ENCODE measurements at places on chromosomes 6 and 20.
A peak's percentile ranks its signal among the peaks of the same experiment; 100 is the strongest.

DNA sequence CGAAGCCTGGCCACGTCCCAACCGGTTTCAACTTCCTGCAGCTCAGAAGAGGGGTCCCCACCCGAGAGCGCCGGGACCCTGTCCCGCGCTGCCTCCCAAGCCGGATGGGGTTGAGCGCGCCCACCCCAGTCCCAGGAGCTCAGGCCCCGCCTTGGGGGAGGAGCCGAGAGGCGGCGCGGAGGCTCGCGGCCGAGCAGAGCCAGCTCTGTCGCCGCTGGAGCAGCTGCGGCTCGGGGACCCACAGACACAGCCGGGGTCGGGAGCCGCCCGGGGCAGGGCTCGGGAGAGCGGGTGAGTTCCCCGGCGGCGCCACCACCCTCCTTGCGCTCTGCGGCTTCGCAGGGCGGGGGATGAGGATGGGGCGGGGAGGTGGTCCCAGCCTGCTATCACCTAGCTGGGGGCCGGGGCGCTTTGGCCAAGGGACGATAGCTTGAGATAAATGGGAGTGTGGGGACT is at the start of gene PPP1R16B:
PPP1R16B (plus strand) TSS at position 196 of the 456 bp plus-strand sequence. CDS start 30,229 bp downstream, outside the sequence.
- DNase-seq = peak; percentile 38

- peak; percentile 25 for DNase-seq
These were observed 140.5 kb upstream of the ATXN1 start for GRCh38 chr6:16901782-16902181.

- DNase-seq = no peak
These were observed 81.8 kb upstream of the DST start for GRCh38 chr6:56724455-56724854.

DNA sequence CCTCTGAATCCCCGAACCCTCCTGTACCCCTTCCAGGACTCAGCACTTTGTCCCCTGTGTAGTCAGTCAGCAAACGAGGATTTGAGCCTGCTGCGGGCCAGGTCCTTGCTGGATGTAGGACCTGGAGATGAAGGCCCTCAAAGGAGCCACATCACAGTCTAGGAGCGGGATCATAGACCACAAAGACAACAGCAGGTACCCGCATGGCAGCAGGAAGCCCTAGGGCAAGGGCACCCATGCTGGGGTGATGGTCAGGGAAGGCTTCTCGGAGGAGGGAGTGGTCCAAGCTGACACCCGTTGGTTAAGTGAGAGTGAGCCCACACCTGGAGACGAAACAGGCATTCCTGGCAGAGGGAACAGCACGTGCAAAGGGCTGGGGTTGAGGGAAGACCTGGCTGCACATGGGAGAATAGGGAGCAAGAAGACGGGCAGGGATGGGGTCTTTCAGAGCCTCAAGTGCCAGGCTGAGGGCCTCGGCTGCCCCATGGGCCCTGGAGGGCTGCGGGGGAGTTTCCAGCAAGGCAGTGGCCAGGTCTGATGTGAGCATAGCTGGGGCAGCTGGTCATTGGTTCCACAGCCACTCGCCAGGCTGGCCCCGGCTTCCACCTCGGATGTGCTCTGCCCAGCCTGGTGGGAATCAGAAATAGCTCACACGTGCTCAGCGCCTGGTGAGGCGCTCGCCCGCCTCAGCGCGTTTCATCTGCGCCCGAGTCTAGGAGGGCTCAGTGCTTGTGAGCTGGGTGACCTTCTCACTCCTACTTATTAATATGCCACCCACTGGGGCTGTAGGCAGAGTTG is 15.0 kb downstream of the DLGAP4 start:
- DNase-seq = no peak

DNA sequence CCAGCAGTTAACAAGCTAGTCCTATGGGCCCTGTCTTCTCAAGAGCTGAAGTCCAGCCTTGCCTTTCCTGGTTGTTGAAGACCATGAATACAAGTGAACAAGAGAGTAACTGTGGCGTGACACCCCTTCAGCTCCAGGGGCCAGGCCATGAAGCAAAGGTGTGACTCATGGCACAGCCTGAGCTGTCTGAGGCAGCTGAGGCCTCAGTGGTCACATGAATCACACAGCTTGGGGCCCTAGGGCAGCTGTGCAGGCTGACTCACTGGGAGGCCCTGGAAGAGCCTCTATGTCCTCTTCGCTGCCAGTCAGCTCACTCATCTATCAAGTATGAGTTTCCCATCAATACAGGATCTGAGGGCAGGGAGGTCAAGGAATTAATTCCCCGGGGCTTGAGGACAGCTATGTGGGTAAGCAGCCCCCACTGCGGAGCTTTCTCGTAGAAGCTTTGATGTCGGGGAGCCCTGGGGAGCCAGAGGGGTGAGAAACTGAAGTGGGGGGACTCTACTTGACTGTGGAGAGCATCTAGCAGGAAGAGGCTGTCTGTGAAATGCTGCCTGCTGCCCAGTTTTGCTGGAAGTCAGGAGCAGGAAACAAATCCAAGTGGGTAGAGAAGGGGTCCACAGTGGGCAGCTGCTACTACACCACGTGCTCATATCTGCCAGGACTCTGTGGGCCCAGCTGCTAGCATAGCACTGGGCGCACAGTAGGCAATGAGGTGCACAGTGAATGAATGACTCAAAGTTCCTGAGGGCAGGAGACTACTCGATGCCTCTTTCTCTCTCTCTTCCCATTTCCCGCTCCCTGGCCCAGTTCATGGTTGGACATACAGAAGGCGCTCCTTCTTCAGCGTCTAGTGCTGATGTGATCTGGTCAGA is 13.7 kb upstream of the FAM83C start:
- DNase-seq = no peak

- no peak for DNase-seq
These were observed 3.4 kb downstream of the OPN5 start for GRCh38 chr6:47785182-47785581.

DNA sequence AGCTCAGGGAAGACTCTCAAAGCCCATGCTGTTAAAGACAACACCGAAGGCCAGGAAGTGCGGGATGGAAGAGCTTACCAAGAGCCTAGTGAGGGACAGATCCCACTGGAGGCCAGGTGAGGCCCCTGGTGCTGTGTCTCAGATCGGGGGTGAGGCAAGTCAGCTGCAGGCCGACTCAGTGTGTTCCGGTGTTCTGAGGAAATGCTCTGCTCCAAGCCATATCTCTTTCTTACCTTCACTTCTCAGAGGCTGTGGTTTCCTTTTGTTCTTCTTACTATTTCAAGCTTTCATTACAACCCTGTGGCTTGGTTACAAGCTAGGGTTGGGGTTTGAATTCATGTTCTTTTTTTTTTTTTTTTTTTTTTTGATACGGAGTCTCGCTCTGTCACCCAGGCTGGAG is 114.3 kb upstream of the ZFP64 start:
- no peak for DNase-seq

- no peak for DNase-seq
These were observed 659.0 kb upstream of the HS3ST5 start for GRCh38 chr6:115001731-115002350.

Data from colonic mucosa (tissue), 4 donors.